ENCODE measurements at places on chromosomes 3 and 15. TPM values are rescaled to one million over a fixed set of nuclear protein-coding genes. Genes with fewer than 3 reads are reported as not detected.

DNA sequence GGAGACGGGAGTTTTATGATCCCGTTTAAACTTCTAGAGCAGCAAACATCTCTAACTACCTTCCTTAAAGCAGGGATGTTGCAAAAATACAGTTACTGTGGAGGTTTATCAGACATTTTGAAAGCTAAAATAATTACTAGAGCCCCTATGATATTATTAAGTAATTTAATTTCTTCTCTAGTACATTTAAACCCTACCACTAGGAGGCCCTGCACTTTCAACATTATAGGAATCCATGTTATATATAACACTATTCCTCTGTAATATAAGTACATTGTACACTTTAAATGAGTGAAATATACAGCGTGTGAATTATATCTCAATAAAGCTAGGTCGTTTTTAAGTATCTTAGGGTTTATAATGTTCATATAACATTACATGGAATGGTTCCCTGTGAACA lies 11.5 kb downstream of the SETMAR start:
- H3K4me3 ChIP-seq = no peak overlapping the region
- peaks cover 15% of the 10 kb centered on the region for H3K36me3 ChIP-seq

DNA sequence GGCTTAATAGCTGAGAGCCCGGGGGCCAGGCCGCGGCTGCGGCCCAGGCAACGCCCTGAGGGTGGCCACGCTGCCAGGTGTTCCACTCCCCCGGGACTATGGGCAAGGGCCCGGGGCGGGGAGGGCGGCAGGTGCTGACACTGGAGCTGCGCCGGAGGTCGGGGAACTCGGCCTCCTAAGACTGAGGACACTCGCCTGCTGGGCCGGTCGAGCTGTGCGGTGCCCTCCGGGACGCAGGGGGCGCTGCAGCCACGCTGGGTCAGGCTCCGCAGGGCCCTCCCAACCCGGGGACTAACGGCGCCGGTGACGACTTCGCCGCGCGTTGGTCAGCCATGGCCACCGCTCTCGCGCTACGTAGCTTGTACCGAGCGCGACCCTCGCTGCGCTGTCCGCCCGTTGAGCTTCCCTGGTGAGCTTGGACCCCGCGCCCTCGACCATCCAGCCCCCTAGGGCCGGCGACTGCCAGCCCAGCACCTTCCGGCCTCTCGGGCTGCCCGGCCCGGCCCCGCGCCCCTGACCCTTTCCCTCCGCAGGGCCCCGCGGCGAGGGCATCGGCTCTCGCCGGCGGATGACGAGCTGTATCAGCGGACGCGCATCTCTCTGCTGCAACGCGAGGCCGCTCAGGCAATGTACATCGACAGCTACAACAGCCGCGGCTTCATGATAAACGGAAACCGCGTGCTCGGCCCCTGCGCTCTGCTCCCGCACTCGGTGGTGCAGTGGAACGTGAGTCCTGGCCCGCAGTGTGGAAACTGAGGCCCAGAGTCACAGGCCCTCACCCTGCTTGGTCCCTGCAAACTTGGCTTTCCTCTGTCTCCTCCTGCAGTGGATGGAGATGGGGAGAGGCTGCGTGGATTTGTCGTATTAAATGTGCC lies at the start of gene NDUFAF3:
NDUFAF3 (plus strand) TSS at position 309 of the 875 bp plus-strand sequence; CDS start at position 333, 24 bp downstream.
- peaks cover 47% of the 10 kb centered on the region for H3K36me3 ChIP-seq
- peak within 1 kb of the TSS; percentile 98 for H3K27ac ChIP-seq
- no peaks in the 10 kb centered on the region for H3K27me3 ChIP-seq
- peaks cover 35% of the 10 kb centered on the region for H3K4me1 ChIP-seq
- DNase-seq = peak; percentile 98

GRCh38 chr3:136617198-136617597 lies 135.0 kb downstream of the STAG1 start:
- no peak overlapping the region for H3K27ac ChIP-seq
- peaks cover 25% of the 10 kb centered on the region for H3K36me3 ChIP-seq
- H3K4me1 ChIP-seq = no peaks in the 10 kb centered on the region
- no peaks in the 10 kb centered on the region for H3K27me3 ChIP-seq
- DNase-seq = no peak
- no peak overlapping the region for H3K4me3 ChIP-seq

DNA sequence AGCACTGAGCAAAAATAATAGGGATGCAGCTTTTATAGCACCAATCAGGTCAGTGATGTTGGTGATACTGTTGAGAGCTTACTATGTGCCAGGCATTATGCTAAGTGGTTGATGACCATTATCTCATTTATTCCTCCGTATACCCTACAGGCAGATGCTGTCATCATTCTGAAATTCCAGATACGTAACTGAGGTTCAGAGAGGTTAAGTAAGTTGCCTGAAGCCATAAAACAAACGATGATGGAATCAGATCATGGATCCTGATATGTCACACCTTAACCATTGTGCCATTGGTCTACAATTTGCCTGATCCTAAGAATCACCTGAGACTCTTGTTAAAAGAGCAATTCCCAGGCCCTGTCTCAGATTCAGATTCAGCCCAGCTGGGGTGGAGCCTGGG lies 49.5 kb downstream of the ST6GAL1 start:
- H3K27ac ChIP-seq = no peak overlapping the region
- H3K36me3 ChIP-seq = peaks cover 72% of the 10 kb centered on the region
- no peaks in the 10 kb centered on the region for H3K27me3 ChIP-seq
- no peak overlapping the region for H3K4me3 ChIP-seq

- H3K4me1 ChIP-seq = no peaks in the 10 kb centered on the region
- no peak overlapping the region for H3K27ac ChIP-seq
- H3K4me3 ChIP-seq = no peak overlapping the region
- no peaks in the 10 kb centered on the region for H3K27me3 ChIP-seq
- DNase-seq = no peak
- H3K36me3 ChIP-seq = no peaks in the 10 kb centered on the region
Measured at GRCh38 chr3:95343228-95343627, 1280.4 kb downstream of the NSUN3 start.

DNA sequence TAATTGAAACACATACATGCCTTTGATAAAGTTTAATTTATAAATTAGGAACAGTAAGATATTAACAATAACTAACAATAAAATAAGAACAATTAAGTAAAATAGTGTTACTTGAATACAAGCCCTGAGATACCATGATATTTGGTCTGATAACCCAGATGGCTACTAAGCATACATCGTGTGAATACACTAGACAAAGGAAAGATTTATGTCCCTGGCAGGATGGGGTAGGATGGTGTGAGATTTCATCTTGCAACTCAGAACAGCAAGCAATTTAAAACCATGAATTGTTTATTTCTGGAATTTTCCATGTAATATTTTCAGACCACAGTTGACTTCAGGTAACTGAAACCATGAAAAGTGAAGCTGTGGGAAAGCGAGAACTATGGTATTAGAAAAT lies 169.5 kb downstream of the DIPK2A start:
- no peaks in the 10 kb centered on the region for H3K4me1 ChIP-seq
- H3K27ac ChIP-seq = no peak overlapping the region
- H3K27me3 ChIP-seq = peaks cover 3% of the 10 kb centered on the region
- no peak overlapping the region for H3K4me3 ChIP-seq
- DNase-seq = no peak
- no peaks in the 10 kb centered on the region for H3K36me3 ChIP-seq

GRCh38 chr3:29099296-29099695 lies 181.6 kb upstream of the RBMS3 start:
- H3K36me3 ChIP-seq = no peaks in the 10 kb centered on the region
- no peak overlapping the region for H3K4me3 ChIP-seq
- no peaks in the 10 kb centered on the region for H3K4me1 ChIP-seq

GRCh38 chr3:123424999-123425712 lies 23.7 kb downstream of the ADCY5 start:
- DNase-seq = no peak
- no peaks in the 10 kb centered on the region for H3K36me3 ChIP-seq
- no peaks in the 10 kb centered on the region for H3K4me1 ChIP-seq
- H3K27ac ChIP-seq = no peak overlapping the region

Gene SOX14
- total RNA-seq = not detected

Gene CLDN1
- 0.33 TPM for total RNA-seq

GRCh38 chr3:15279205-15279604 lies 53.2 kb downstream of the SH3BP5 start:
- H3K27me3 ChIP-seq = no peaks in the 10 kb centered on the region
- DNase-seq = no peak
- H3K27ac ChIP-seq = no peak overlapping the region
- peaks cover 42% of the 10 kb centered on the region for H3K4me1 ChIP-seq

DNA sequence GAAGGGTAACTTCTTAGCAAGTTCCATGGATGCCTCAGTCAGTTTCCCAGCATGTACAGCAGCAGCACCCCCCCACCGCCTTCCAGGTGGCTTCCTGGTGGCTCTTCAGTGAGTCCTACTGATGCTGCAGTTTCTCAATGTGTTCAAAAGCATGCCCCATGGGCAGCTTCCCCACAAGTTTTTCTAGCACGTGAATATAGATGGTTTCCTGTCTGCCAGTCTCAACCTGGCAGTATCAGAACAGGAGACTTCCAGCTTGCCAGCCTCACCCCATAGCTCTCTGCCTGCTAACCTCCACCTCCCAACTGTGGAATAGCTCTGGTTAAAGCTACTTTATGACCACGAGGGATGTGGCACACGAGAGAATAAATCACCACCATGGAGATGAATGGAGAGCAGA lies 188.3 kb upstream of the SLCO3A1 start:
- no peak overlapping the region for H3K4me3 ChIP-seq
- no peak overlapping the region for H3K27ac ChIP-seq
- DNase-seq = no peak

Gene SAXO2
- 1.8 TPM for total RNA-seq

- no peak overlapping the region for H3K4me3 ChIP-seq
- no peaks in the 10 kb centered on the region for H3K4me1 ChIP-seq
- no peak for DNase-seq
- no peaks in the 10 kb centered on the region for H3K27me3 ChIP-seq
- H3K27ac ChIP-seq = no peak overlapping the region
Measured at GRCh38 chr3:163776743-163777142, 1301.6 kb downstream of the SI start.

Gene ZNF80
- total RNA-seq = 0.21 TPM

Gene CDHR4
- total RNA-seq = not detected

Measured in activated CD4-positive, alpha-beta T cell treated with anti-CD3 and anti-CD28 coated beads, Interleukin-2, amount 10 ng/mL, durations not matched to agents 24 days and 14 days (primary cell).